ENCODE measurements at places on chromosomes 3 and 15.

DNA sequence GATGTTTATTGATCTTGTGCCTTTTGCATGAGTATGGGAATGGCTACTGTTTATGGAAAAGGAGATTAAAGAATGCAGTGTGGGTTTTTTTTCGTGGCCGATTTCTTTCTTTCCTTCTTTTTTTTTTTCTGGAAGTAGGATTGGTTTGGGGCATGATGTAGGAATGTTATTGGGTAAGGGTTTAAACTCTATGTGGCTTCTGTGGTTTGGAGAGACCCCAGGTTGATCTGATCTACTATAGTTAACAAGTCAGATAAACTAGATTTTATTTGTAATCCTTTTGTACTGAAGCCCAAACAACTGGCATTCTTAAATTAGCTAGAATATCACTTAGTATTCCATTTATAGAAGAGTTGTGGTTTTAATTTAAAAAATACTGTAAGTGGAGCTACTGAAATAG lies 304.8 kb downstream of the LPP start:
- DNase-seq: no peak

- no peak for DNase-seq
These were observed 32.9 kb upstream of the SKOR1 start for GRCh38 chr15:67792250-67792942.

DNA sequence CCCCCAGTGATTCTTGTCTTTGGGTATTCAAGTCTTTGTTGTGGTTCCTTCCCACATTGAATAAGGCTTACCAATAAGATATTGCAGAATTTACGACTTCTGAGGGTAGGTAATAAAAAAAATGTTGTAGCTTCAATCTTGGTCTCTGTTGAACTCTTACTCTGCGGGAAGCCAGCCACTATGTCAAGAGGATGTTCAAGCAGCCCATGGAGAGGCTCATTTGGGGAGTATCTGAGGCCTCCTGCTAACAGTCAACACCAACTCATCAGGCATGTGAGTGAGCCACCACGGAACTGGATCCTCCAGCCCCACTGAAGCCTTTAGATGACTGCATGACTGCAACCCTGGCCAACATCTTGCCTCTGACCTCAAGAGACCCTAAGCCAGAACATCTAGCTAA lies 3.2 kb upstream of the TBC1D23 start:
- DNase-seq: no peak

DNA sequence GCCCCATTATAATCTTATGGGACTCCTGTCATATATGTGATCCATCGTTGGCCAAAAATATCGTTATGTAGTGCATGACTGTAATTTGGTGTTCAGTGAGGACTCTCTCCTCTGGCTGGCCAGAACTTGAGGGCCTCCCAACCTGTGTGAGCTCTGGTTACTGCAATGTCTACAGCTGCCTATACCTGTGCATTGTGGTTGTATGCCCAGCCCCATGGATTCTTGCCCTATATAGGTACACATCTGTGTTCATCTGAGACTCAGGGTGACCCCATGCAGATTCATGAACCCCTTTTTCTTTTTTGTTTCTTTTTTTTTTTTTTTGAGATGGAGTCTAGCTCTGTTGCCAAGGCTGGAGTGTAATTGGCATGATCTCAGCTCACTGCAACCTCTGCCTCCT lies 32.6 kb upstream of the KLF13 start:
- no peak for DNase-seq

DNA sequence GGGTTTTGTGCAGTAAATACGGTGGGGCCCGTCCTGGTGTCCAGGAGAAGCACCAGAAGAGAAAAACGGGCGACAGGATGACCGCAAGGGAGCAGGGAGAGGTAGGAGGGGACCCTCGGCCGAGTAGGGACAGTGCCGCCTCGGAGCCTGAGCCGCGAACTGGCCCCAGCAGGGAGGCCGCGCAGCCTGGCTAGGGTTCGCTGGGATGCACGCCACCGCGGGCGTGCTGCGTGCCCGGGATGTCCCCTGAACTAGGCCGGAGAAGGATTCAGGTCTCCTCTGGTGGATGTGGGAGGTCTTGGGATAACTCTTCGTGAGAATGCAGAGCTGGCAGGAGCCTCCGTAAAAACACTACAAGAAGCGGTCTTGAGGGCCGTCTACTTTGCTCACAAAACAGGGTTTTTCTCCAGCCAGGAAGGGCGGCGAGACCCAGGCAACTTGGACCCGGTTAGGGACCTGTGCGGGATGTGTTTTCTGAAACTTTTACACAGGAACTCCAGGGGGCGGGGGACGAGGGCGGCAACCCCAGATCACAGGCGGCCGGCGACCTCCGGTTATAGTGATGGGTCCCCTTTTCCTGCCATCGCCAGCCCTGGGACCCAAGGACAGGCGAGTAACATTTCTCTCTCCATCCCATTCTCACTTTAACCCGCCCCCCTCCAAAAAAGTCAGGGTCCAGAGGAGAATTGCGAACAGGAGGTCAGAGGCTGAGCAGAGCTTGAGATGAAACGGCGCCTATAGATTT lies 35.5 kb downstream of the NR2F2 start:
- DNase-seq: no peak

DNA sequence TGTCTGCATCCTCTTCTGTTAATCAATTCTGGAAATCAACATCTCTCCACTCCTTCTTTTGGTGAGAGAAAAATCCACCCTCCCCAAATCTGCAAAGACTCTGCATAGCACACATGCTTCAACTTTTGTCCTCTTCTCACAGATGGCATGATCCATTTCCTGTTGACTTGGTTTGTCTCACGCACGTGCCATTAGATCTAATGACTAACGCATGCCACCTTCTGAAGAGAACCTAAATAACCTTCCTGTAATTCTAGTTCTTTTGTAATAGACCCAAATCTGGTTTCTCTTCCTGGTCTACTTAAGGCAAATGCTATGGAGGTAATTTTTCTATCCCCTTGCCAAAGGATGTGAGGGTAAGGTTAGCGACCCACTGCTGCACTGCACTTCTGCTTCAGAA lies 51.0 kb upstream of the ATOSA start:
- peak; percentile 89 for DNase-seq

DNA sequence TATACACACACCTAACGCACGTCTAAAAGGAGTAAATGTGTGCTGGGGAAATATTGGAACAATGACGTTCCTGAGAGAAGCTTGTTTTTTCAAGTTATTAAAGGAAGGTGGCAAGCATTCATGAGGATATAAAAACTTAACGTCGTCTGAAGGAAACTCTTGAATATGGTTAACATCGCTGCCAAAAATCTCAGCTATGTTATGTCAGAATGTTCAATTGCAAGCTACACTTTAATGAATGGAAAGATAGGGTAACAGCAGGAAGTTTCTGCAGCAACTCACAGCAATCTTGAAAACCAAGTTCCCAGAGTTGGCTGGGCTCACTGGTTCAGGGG lies 54.3 kb upstream of the MEF2A start:
- DNase-seq: peak; percentile 47

- no peak for DNase-seq
These were observed 64.0 kb upstream of the TTBK2 start for GRCh38 chr15:42984493-42985034.

DNA sequence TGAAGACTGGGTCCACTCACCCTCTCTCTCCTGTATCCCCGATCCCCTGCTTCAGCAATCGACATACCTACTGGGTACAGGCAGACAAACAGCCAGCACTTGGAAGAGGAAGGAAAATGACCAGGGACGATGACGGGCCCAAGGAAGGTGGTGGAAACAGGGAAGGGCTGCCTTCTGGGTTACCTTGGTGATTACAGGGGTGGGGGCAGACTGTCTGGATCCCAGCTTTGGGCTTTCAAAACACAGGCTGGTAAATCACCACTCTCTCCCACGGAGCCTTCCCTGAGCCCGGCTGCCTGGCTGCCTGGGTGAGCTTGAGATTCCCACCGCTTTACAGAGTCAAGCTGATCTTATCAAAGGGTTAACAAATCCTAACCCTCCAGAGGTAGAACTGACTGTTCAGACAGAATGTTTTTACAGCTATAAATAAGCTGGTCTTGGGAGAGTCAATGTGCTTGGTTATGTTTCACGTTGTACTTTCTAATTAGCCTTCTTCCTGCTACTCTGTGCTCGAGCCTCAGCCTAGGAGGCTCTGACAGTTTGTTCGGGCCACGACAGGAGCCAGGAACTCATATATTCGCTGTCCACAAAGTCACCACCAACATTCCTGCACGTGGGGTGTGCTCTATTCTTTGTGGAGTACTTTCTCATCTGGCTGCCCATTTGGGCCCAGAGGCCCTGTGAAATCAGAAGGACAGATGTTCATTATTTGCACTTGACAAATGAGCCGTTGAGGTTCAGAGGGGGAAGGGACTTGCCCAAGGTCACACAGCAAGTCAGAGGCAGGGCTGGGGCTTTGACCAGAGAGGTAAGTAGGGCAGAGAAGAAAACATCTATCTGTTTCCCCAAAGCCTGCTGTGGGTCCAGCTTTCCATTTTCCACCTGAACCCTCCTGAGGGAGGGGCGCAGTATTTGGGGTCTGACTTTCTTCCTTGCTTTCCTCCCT lies 63.5 kb downstream of the FEM1B start:
- no peak for DNase-seq

- peak; percentile 35 for DNase-seq
These were observed 44.6 kb downstream of the SLC12A1 start for GRCh38 chr15:48250640-48251076.

GRCh38 chr3:74372743-74373142 lies 241.7 kb downstream of the CNTN3 start:
- no peak for DNase-seq

DNA sequence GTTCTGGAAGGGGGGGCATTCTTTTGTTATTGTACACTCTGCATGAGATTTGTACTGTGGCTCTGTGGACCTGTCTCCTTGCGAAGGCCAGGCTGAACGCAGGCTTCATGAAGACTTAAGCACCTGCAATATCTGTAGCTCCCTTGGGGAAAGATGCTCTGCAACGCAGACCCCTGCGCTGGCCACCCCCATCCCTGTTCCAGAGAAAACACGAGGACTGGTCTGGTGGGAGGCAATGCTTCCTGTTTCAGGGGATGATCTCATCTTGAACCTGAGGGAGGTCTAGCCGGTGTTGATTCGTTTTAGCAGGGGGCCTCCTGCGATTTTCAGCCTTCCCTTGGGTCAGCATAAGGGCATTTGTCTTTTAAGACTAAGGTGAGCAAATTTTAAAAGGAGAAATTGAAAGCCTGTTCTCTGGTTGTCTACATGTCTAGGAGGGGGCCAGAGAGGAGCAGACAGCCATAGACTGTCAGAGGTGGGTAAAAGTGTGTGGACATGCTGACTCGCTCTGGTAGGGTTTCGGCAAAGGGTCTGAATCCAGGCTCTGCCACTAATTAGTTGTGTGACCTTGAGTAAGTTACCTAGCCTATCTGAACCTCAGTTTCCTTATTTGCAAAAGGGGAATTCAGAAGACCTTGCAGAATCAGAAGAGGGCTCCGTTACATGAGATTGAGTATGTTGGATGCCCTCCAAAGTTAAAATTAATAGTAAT lies 80.9 kb upstream of the RASGRF1 start:
- DNase-seq: no peak

DNA sequence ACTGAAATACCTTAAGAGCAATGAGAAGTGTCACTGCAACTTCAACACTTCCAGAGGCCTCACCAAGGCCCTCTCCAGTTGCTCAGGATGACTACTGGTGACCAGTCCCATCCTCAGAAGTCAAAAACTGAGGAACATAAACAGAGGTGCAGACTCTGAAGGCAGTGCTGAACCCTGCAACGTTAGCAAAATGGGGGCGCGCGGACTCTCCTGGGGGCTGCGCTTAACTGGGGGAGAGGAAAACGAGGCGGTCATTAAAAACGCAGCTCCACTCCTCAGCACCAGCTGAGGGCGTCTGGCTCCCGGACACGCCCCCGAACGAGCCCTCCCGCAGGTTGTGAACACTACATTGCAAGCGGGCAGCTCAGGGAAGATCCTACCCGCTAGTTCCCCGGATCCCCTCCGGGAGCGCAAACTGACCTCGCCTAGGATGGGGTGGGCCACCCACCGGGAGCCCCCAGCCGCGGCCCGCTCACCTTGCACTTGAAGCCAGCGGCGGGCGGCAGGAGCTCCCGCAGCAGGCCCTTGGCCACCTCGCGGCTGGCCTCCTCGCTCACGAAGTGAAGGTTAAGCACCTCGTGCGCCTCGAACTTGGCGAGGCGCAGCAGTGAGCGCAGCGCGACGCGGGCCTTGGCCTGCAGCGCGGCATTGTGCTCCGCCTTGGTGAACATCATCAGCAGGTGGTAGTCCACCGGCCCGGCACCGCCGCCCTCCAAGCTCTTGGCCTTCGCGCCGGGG lies 711 bp downstream of the XXYLT1 start:
- DNase-seq: no peak

GRCh38 chr15:50676799-50677483 lies 9.7 kb downstream of the TRPM7 start:
- DNase-seq: no peak

GRCh38 chr3:151351219-151351618 lies 21.9 kb upstream of the P2RY13 start:
- DNase-seq: no peak

DNA sequence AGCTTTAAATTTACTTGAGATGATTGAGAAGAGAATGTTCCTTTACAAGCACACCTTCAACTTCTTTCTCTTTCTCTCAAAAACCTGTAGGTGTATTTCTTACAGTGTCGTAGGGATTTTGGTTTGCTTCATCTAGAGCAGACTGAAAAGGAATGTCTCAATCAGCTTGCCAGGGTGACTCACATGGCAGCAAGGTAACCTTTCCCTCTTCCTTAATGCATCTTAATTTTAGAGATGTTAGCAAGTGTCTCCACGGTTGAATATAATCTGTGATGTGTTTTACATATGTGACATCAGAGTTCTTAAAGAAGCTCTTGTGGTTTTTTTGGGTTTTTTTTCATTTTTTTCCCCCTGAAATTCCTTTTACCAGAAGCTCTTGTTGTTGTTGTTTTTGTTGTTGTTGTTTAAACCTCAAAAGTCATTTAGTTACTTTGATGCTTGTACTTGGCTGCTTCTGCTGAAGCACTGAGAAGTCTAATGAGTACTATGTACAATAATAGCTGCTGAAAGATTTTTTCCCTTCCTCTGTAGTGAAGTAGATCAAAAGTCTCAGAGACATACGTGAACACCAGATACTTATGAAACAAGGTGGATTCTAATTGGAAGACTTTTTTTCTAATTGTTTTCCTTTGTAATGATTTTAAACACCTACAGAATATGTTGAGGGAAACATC lies 83.1 kb downstream of the RETNLB start:
- no peak for DNase-seq

- no peak for DNase-seq
These were observed 108.1 kb downstream of the PGPEP1L start for GRCh38 chr15:98899272-98900021.

DNA sequence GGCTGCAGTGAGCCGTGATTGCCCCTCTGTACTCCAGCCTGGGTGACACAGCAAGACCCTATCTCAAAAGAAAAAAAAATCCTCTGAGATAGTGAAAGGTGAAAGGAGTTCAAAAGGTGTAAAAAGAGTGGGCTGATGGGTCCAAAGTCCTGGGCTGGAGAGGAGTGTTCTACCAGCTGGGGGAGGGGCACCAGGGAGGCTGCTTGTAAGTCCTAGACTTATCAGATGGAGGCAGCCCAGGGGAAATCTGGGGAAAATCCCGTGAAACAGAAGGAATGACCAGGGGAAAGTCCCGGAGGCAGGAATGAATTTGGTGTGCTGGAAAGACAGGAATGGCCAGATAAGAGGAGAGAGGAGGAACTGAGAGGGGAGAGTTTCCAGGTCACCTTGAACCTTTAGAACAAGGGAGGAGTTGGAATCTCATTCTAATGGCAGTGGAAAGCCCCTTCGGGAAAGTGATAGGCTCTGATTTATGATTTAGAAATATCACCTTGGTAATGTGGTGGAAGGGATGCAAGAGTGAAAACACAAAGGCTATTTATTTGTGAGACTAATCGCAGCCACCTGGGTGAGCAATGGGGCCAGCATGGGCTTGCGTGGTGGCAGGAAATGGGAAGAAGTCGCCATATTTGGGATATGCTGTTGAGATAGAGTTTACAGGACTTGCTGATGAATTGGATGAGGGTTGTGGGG lies 23.4 kb upstream of the PPP4R2 start:
- DNase-seq: no peak

All from pulmonary artery endothelial cell (primary cell).